Activated T-cell treated with anti-CD3 and anti-CD28 coated beads for 1 hour (primary cell): ENCODE measurements at places on chromosomes 3 and 15.

GRCh38 chr3:43978708-43979107 lies 263.0 kb upstream of the TOPAZ1 start:
- no peak for DNase-seq

- no peak for DNase-seq
Measured at GRCh38 chr15:67564021-67564967, 21.8 kb downstream of the MAP2K5 start.

GRCh38 chr3:45516829-45517228 lies 77.7 kb upstream of the LIMD1 start:
- no peak for DNase-seq

- DNase-seq, result no peak
Measured at GRCh38 chr15:31402511-31403056, 75.9 kb downstream of the KLF13 start.

GRCh38 chr15:46088486-46089445 lies 453.9 kb downstream of the SQOR start:
- DNase-seq, result no peak

DNA sequence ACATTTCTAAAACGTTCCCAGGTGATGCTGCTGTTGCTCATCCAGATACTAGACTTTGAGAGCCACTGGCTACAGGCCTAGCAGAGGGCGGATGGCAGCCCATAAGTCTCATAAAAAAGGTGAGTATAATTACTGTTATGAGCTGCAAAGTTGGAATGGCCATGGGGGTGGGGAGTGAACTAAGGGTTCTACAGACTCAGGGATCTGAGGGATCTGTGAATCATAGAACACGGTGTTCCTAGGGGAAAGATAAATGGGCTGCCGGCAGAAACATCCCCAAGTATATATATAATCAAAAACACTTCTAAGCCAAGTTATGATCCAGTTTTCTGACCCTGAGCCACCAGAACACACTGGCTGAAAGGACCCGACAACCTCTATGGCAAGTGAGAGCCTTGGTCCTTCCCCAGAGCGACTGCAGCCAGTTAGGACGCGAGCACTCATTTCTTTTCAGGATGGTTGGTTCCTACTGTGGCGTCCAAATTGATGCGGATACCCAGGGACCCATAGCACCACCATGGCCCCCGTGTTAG lies 7.9 kb upstream of the SYNM start:
- no peak for DNase-seq

GRCh38 chr3:109559389-109559788 lies 222.0 kb upstream of the DPPA4 start:
- no peak for DNase-seq

DNA sequence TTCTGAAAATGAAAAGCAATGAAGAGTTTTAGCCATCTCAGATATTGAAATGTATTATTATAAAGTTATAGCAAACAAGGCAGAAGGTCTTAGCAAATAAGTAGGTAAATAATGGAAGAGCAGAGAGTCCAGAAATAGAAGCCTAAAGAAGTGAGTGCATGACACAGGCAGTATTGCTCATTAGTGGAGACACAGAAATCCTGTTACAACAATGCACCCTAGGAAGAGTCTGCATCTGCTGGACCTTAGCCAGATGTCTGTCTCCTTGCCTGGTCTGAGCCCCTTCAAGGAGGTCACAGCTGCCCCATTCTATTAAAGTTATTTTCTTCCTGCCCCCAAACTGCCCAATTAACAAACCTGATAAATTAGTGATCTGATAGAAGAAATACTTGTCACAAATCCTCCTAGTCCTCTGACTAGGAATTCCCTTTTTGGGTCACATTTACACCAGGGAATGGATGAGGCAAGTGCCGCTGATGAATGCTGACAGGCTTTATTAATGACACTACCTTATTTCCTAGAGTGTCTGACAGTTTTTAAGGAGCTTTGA lies 51.9 kb downstream of the HOMER2 start:
- no peak for DNase-seq

- DNase-seq, result no peak
Measured at GRCh38 chr3:184380185-184380626, 352 bp downstream of the CHRD start.

- no peak for DNase-seq
Measured at GRCh38 chr3:44974416-44974815, 1.6 kb downstream of the ZDHHC3 start.

GRCh38 chr3:196499061-196499460 lies 4.5 kb downstream of the RNF168 start:
- DNase-seq, result no peak
